ENCODE measurements at places on chromosomes 5 and 9.
A peak's percentile ranks its signal among the peaks of the same experiment; 100 is the strongest.

DNA sequence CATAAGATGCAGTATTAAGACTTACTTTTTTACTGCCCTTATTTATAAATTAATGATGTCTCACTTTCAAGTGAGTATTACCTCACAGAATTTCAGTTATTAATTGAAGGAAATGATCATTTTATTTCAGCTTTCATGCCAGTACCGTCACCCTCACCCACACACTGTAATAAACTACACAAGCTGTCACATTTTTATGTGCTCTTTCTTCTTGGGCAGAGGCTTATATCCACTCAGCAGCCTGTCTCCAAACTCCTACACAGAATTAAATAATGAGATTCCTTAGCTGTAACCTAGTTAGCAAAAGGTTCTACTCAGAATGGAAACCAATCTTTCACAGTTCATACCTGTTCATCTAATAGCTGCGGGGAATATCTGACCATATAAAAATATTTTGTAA, 1915.8 kb upstream of the CDH6 start:
- DNase-seq: no peak

GRCh38 chr5:145161391-145161790, 673.8 kb downstream of the PRELID2 start:
- no peak for DNase-seq

DNA sequence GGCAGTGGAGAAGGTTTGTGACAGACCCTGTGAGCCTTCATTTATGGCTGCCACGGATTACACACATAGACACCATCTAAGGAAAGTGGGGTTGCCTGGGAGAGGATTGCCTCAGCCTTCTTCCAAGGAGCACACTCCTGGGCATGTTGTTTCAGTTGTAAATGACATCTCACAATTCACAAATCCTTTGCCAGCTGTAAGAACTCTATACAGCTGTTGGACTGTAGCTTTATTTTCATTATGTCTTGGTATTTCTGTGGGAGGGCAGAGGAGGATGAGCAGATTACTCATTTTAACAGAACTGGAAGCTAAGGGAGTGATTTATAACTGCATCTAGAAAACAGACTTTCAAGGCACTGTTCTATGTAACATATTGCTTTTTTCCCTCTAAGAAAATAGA, 25.6 kb downstream of the MELK start:
- peak; percentile 59 for DNase-seq

DNA sequence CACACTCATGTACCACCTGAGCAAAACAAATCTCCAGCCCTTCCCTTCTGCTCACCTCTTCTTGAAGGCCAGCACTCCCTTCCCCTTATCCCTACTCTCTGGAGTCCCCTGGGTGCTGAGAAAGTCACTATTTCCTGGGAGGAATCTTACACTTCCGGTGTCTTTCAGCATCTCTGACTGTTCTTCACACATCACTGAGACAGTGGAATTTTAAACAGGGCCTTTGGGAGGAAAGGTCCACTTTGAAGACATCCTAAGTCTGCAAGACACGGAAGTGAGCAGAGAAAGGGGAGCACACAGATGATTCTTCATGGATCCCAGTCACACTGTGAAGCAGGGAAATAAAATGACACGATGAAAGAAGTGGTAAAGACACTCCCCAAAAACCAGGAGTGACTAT, 25.6 kb downstream of the FRMD3 start:
- DNase-seq: no peak

DNA sequence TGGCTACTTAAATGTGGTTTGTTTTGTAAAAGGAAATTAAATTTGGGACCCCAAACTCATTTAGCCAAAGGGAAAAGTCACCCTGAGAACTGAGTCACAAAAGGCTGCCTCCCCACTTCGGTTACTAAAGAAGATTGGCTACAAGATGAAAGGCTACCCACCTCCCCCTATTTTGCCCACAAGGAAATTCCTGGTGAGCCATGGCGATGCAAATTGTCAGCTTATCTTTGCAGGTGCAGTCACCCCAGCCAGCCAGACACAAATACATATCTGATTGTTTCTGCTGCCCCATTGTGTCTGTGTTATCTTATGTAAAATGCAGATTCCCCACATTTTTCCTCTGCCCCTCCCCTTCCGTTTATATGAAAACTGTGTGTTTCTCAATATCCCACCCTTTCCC, 8.9 kb downstream of the PAEP start:
- DNase-seq: no peak

DNA sequence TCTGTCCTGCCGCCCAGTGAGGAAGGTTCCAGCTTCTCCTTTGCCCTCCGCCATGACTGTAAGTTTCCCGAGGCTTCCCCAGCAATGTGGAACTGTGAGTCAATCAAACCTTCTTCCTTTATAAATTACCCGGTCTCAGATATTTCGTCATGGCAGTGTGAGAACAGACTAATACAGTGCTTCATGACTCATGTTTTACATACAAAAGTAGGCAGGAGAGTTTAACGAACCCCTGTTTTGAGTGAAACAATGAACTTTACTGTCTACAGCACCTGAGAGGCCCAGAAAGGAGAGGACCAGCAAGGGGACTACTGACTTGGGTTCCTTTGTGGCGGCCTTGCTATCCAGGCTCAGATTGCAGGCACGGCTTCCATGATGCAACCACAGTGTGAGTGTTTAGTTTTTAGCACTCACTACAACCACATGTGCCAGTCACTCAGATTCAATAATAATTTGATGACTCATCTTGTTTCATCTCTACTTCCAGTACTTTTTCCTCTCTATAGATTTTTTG, 139.1 kb upstream of the CLINT1 start:
- DNase-seq: no peak

GRCh38 chr9:37511016-37512010, 25.6 kb downstream of the POLR1E start:
- no peak for DNase-seq

DNA sequence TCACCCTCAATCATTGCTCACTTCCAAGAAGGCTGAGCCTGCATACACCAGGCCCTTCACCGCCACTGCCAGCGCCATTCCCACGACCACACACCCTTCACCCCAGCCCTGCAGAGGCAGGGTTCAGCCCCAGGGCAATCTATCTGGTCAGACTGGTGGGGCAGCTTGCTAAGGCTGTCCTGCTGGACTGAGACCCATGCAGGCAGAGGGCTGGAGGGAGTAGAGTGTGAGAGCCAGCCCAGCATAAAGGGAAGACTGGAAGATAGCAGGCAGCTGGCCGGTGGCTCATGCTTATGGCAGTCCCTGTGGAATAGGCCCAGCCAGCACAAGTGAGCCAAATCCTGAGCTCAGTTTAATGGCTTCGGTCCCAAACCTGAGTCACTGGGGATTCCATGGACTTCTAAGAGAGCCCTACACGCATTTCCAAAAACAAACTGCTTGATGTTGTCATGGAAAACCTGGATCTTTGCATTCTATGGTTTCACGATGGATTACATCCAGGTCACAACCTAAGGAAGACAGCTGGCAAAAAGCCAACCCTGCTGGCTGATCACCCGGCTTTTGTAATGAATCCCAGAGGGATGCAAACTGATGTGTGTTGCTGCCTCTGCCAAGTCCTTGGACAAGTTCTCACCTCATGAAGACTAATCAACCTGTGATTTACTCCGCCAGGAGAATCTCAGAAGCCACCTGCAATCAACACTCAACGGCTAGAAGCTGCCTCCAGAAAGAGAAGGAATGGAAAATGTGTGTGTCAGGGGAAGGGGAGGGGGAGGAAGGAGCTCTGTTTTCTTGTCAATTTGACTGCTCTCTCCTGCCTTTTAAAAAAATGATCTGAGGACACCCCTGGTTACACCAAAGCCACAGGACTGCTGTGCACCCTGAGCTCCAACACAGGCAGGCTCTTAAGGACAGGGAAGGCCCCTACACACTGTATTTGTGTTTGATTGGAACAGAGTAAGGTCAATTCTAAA, 143.6 kb downstream of the LHFPL2 start:
- peak; percentile 99 for DNase-seq

DNA sequence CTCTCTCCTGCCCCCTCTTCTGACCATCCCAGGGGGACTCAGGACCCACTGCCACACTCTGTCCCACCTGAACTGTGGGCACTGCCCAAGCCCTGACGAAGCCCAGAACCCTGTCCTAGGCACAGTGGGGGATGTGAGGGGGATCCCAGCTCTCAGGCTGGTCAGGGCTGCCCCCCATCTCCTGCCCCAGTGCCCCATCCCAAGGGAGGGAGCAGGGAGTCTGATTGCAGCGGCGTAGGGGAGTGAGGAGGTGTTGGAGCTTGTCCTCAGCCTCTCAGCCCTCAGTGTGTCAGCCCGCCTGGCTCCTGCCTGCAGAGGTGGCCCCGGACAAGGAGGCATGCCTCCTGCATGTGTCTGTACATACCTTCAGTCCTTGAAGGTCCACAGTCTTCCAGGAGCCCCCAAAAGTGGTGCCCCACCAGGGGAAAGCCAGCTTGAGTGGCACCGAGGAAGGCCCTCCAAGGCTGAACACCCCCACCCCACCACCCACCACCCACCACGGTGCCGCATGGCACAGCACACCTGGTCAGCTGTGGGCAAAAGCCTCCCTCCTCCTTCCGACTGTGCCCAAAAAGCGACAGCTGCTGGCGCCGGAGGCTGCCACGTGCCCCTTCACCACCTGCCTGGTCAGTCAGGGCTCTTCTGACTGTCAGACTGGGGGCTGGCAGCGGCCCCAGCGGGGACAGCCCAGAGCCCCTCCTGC, 930 bp downstream of the SARDH start:
- DNase-seq: no peak

GRCh38 chr9:130598188-130598587, 18.8 kb downstream of the FUBP3 start:
- DNase-seq: no peak

- DNase-seq: no peak
Measured at GRCh38 chr9:136665704-136666371, 3.1 kb downstream of the EGFL7 start.

- DNase-seq: peak; percentile 54
Measured at GRCh38 chr9:129140397-129141065, 29.3 kb downstream of the PTPA start.

GRCh38 chr5:156036640-156037039, 290.3 kb upstream of the SGCD start:
- DNase-seq: peak; percentile 82
